ENCODE measurements at places on chromosomes 7 and 10. TPM values are rescaled to one million over a fixed set of nuclear protein-coding genes. Genes with fewer than 3 reads are reported as not detected.

DNA sequence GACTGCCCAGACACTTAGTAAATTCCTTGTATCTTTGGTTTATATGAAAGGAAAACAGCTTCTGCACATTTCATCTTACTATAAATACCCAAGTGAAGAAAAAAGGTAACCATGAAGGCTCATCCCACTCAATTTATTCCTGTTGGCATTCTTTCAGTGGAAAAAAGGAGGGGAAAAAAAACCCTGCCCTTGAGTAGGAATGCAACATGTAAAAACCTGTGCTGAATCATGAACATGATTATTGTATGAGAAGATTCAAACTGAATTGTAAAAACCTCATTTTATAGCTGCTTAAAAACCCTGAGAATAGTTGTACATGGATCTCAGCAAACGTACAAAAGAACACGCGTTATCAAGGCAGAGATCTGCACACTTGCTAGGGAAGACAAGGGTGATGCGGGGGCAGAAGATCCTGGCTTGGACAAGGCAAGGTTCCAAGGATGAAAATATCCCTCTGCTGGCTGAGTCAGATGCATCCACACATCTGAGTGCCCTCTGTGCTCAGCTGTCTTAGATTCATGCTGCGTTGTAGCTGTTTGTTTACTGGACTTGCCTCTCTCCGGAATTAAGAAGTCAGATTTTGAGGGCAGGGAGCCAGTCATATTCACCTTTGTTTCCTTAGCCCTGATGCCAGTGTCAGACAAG lies 658.2 kb downstream of the PARD3 start:
- no peak for DNase-seq

DNA sequence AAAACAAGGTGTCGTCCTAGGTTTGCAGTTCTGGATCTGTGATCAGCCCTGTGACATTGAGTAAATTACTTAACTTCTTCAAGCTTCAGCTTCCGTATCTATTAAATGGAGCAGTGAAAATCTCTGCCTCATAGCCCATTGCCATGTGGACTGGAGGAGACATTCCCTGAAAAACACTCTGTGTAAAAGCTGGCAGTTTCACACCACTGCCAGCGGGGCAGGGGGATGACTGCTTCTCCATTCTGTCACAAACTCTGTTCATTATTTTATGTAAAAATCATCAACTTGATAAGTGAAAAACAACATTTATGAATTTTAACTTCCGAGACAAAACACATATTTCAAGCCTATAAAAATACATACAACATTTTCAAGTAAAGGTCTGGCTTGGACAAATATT lies 234.7 kb downstream of the BMPER start:
- no peak for DNase-seq

Gene PANK1
- 6.3 TPM for polyA plus RNA-seq

Gene CDH23
- 29.8 TPM for polyA plus RNA-seq

Gene HGF
- 3.4 TPM for polyA plus RNA-seq
